Uterine smooth muscle cell (primary cell): ENCODE measurements at places on chromosomes 1 and 21. TPM values are rescaled to one million over a fixed set of nuclear protein-coding genes. Genes with fewer than 3 reads are reported as not detected.

IFNGR2 gene
- total RNA-seq: 37.4 and 44.2 TPM in 2 replicates

PRELP gene
- 0.33 and 1.9 TPM in 2 replicates for total RNA-seq

IL10 gene
- not detected in 2 replicates for total RNA-seq

PLD5 gene
- under 0.01 and 0.11 TPM in 2 replicates for total RNA-seq

PGBD5 gene
- total RNA-seq: 0.11 and 0.12 TPM in 2 replicates

GJA9 gene
- total RNA-seq: 0.11 and 0.12 TPM in 2 replicates

CD2 gene
- not detected in 2 replicates for total RNA-seq

SH2D1B gene
- total RNA-seq: under 0.01 TPM in 1 of 2 replicates, not detected in the other

CYP4A22 gene
- not detected in 2 replicates for total RNA-seq

FCGR3A gene
- not detected in 2 replicates for total RNA-seq

CLCA4 gene
- not detected in 2 replicates for total RNA-seq

FCAMR gene
- not detected in 2 replicates for total RNA-seq

RGSL1 gene
- total RNA-seq: not detected in 2 replicates

KIF2C gene
- 21.6 and 87.8 TPM in 2 replicates for total RNA-seq

RPE65 gene
- not detected in 2 replicates for total RNA-seq

RGS16 gene
- total RNA-seq: 0.22 and 1.00 TPM in 2 replicates

LEMD1 gene
- 0.33 TPM in 1 of 2 replicates, not detected in the other for total RNA-seq

SPRR3 gene
- not detected in 2 replicates for total RNA-seq

ADARB1 gene
- 5.6 and 9.7 TPM in 2 replicates for total RNA-seq

CFHR1 gene
- 0.11 and 0.25 TPM in 2 replicates for total RNA-seq

TNFAIP8L2 gene
- total RNA-seq: not detected in 2 replicates
